GM12878 (cell line): ENCODE measurements at places on chromosomes 11 and 22.

DNA sequence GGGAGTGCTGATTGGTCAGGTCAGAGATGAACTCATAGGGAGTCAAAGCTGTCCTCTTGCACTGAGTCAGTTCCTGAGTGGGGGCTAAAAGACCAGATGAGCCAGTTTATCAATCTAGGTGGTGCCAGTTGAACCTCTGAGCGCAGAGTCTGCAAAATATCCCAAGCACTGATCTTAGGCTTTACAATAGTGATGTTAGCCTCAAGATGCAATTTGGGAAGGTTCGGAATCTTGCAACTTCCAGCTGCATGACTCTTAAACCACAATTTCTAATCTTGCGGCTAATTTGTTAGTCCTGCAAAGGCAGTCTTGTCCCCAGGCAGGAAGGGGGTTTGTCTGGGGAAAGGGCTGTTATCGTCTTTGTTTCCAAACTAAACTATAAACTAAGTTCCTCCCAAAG is 92.3 kb upstream of the PARVA start:
- H3K4me1 ChIP-seq = no peaks in the 10 kb centered on the region
- H3K4me3 ChIP-seq = no peak overlapping the region
- H3K27me3 ChIP-seq = no peaks in the 10 kb centered on the region; the same call in 1 of the 2 replicates
- no peak overlapping the region for H3K27ac ChIP-seq

DNA sequence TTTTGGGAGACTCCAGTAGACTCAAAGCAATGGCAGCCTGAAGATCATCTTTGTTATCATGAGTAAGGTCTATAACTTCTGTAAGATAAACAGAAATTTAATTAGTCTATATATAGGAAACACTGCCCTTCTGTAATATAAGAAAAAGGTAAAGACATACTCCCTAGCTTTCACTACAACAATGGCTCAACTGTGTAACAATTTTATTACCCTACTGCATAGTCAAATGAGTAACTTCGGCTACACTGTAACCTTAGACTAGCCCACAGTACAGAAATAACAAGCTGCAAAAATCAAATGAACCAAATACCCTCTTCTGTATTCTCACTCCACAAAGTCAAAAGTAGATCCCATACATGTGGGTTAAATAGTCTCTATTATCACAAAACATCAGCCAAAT is 33.7 kb downstream of the USP28 start:
- no peak for DNase-seq
- H3K36me3 ChIP-seq = peaks cover 1% of the 10 kb centered on the region
- H3K27ac ChIP-seq = peak overlapping the region; percentile 39
- no peaks in the 10 kb centered on the region for H3K27me3 ChIP-seq
- H3K4me1 ChIP-seq = peaks cover 28% of the 10 kb centered on the region

GRCh38 chr22:50628543-50629134 is 687 bp upstream of the ARSA start:
- peaks cover 5% of the 10 kb centered on the region for H3K4me1 ChIP-seq
- peak overlapping the region; percentile 42; the same call in 1 of the 2 replicates for H3K27ac ChIP-seq
- DNase-seq = no peak
- H3K27me3 ChIP-seq = no peaks in the 10 kb centered on the region
- H3K36me3 ChIP-seq = no peaks in the 10 kb centered on the region; the same call in 1 of the 2 replicates
- H3K4me3 ChIP-seq = peak overlapping the region; percentile 84

DNA sequence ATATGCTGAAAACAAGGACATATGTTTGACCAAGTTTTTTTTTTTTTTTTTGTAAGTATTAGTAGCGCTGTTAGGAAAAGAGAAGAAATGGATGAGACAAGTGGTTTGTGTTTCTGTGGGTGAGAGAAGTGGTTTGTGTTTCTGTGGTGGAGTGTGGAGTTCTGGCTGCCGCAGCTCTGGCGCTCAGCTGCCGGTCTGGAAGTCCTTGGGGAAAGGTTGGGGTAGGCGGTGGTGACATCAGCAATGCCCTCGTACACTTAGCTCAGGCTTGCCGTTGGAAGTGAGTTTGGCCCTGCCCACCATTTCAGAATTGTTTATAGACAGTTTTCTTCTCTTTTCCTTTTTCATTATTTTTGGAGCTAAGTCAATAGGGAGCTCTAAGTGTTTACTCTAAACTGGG is 116.6 kb downstream of the TBC1D22A start:
- peaks cover 11% of the 10 kb centered on the region for H3K36me3 ChIP-seq
- H3K4me1 ChIP-seq = no peaks in the 10 kb centered on the region
- DNase-seq = no peak
- H3K4me3 ChIP-seq = no peak overlapping the region

DNA sequence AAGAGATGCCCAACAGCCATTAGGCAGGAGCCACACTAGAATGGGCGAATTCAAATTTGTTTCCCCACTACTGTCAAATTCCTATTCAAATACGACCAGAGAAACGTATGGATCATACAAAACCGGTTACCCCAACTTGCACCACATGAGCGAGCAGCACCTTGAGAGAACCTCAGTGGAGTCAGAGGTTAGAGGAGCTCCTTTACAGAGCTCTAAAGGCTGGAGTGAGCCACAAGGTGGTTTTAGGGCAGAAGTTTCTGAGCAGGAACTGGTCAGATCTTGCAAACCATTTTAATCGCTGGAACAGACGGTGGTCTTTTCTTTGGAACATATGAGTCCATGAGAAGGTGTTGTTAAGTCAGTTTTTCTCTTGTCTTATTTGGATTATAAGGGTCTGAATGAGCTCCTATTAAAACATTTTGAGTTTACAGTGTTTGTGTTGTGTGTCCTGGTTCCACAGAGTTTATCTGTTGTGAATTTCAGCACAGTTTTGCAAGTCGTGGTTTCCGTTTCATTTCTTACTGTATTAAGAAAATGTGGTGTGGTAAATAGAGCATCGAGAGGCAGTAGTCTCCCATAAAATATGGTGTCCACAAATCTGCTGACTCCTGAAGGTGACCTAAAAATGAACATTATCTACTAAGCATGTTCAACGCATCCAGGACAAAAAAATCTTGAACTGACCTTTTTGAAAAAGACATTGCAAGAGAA is 471.7 kb downstream of the NTM start:
- H3K27ac ChIP-seq = no peak overlapping the region
- no peaks in the 10 kb centered on the region for H3K4me1 ChIP-seq
- no peaks in the 10 kb centered on the region for H3K36me3 ChIP-seq
- no peaks in the 10 kb centered on the region; the same call in 1 of the 2 replicates for H3K27me3 ChIP-seq
